Ammon's horn (tissue), 1 donor: ENCODE measurements at places on chromosomes 3 and 15.

DNA sequence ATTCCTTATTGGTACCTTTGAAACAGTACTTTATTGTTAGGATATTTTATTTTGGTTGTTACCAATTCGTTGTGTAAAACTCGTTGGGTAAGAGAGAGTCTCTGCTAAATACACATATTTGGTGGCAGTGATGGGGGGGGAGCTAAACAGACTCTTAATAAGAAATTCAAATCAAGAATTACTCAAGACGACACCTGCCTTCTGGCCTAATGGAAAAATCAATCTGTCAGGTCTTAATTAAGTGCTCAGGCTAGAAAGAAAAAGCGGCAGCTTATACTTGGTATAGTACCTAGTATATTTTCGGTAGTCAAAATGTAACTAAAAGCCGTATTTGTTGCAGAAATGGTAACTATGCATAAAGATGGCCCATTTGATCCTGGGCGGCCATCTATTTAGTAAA lies 18.2 kb downstream of the FOXP1 start:
- DNase-seq: no peak

DNA sequence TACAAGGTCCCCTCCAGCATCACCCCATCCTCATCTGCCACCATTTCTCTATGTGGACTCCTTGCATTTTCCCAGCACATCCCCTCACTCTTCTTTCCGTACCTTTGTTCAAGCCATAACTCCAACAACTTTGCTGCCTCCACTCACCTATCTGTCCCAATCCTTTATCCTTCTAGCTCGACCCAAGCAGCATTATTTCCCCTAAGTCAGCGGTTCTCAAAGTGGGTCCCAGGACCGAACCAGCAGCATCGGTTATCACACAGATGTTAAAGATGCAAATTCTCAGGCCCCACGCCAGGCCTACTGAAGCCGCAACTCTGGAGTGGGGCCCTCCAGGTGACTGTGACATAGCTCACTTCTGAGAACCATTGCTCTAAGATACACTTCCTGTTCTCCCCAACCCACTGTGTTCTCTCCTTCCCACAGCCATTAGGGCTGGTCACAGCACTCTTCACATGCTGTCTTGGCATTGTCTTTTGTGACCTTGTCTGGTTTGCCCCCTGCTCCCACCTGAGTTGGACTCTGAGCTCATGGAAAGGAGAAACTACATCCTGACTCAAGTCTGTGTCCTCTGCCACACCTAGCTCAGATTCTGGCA lies 56.2 kb downstream of the AAGAB start:
- DNase-seq: no peak

GRCh38 chr3:113269661-113270060 lies 58.3 kb downstream of the BOC start:
- DNase-seq: no peak

DNA sequence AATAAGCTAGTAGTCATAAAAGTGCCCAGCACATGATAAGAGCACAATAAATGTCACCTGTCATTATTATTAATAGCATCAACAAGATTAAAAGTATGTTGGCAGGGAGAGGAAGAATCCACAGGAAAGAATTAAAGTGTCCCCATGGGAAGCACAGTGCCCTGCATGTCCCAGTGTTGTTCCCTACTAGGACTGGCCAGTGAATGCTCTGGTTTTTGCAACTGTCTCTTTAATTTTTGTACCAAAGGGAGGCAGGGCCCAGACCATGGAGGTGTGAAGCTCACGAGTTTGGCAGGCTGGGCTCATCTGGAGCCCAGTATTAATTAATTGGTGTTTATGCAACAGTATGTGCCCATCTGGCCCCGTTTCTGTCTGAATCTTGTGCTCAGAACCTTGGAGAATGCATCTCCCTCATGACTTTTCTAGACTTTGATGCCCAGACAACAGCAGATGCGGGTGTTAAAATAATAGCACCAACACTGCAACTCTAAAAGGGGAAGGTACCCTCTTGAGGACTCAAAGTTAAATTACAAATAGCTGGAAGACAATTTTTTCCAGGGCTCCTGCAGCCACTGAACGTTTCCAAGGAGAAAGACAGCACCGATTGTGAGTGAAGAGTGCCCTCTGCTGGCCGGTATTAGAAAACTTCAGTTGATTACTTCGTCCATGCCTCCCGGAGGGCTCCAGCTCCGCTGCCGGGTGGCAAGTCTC lies 71.9 kb upstream of the SPATA12 start:
- DNase-seq: peak; percentile 94

- no peak for DNase-seq
Measured at GRCh38 chr15:51973775-51974174, 2.2 kb upstream of the LEO1 start.
